ENCODE measurements at places on chromosomes 3 and 15. TPM values are rescaled to one million over a fixed set of nuclear protein-coding genes. Genes with fewer than 3 reads are reported as not detected.

- H3K27ac ChIP-seq: no peak overlapping the region
- no peak overlapping the region for H3K4me3 ChIP-seq
- peaks cover 3% of the 10 kb centered on the region for H3K27me3 ChIP-seq
- no peak for DNase-seq
- peaks cover 36% of the 10 kb centered on the region for H3K4me1 ChIP-seq
Measured at GRCh38 chr3:72744330-72744729, 103.9 kb downstream of the SHQ1 start.

The TUSC7 gene
- not detected for total RNA-seq

DNA sequence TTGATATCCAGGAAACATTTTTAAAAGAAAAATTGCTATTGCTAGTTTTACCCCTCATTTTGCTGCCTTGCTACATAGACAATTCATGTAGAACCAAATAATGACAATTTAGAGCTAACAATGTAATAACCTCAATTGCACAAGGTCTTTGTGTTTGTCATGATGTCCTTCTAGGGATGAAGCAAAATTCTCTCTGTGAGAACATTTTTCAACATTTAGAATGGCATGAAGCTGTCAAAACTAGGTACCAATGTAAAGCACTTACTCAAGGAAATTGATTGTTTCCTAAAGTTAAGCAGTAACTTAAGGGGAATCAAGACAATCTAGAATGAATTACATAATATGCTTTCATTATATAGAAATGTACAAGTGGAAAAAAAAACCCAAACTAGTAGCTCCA lies 7.9 kb upstream of the FGF7 start:
- H3K27ac ChIP-seq: no peak overlapping the region
- no peak overlapping the region for H3K4me3 ChIP-seq
- no peaks in the 10 kb centered on the region for H3K36me3 ChIP-seq
- H3K4me1 ChIP-seq: no peaks in the 10 kb centered on the region
- no peak for DNase-seq

GRCh38 chr15:80442728-80443403 lies 38.7 kb downstream of the ARNT2 start:
- H3K4me3 ChIP-seq: no peak overlapping the region
- no peaks in the 10 kb centered on the region for H3K36me3 ChIP-seq
- no peak overlapping the region for H3K27ac ChIP-seq
- peaks cover 7% of the 10 kb centered on the region for H3K4me1 ChIP-seq
- DNase-seq: no peak
- peaks cover 2% of the 10 kb centered on the region for H3K27me3 ChIP-seq

DNA sequence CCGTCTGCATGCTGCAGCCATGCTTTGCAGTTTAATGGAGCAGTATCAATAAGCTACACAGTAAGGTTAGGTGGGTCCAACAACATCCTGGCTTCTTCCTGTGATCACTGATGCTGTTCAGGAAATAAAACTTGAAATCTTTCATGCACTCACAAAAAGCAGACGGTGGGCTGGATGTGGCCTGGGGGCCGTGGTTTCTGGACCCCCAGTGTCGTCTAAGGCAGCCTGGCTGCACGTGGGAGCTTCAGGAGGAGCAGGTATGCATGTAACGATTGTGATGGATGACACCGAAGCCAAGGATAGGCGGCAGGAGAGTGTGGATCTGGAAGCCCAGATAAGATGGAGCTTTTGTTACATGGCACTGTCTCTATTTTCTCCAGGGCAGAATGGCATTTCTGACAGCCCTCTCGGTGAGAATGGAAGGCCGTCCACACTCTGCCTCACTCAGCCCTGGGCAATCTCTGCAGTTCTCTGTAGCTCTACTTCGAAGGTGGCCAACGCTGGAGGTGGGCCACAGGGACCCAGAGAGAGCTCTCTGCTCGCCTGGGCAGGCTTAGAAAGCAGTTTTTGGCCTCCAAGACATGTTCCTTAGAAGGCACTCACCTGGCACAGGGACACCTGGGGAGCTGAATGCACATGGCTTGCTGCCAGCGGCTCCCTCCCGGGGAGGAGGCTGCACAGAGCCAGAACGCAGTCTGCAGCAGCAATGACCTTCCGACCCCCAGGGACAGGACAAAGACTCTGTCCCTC lies 46.4 kb upstream of the IQSEC1 start:
- H3K27ac ChIP-seq: no peak overlapping the region
- no peak for DNase-seq
- H3K36me3 ChIP-seq: no peaks in the 10 kb centered on the region

DNA sequence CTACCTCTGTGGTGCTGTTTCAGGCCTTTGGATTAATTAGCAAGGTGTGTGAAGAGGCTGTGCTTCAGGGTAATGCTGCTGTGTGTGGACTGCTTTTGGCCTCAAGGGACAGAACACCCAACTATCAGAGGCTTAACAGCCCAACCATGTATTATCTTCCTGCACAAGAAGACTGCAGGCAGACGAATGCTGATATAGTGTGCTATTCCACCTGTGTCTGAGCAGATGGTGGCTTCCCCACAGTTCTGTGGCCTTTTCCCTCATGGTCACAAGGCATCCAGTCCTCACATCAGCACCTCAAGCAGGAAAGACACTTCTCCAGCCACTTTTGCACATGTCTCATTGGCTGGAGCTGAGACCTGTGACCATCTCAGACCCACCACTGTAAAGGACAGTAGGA lies 76.6 kb downstream of the CHCHD6 start:
- no peaks in the 10 kb centered on the region for H3K36me3 ChIP-seq
- H3K27ac ChIP-seq: no peak overlapping the region

DNA sequence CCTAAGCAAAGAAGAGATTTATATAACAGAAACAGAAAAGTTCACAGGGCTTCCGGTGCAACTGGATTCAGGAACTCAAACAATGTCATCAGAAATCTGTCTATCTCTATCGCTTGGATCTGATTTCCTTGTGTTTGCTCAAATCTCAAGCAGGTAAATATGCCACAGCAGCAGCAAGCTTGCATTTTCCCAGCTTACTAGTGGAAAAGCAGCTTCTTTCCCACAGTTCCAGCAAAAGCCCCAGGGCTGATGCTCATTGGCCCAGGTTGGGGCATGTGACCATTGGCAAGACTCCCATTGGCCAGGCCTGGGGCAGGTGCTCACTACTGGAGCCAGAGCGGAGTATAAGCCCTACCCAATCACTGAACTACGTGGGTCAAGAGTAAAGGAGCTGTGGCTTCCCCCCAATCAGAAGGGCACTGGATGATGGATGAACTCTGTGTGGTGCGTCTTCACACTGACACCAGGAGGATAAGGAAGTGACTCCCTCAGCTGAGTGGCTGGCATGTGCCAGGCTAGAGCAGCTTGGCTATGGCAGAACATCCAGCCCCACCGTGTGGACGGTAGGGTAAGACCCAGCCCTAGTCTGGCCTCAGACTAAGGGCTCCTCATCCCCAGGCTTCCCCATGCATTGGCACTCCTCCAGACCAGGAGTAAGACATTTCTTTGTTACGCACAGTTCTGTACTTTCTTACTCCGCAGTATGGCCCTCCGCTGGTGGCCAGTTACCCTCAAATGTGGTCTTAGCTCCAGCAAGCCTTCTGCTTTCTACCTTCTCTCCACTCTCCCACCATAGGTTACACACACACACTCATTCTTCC lies 13.1 kb upstream of the VIPR1 start:
- H3K27ac ChIP-seq: no peak overlapping the region
- peaks cover 25% of the 10 kb centered on the region for H3K4me1 ChIP-seq
- no peak for DNase-seq
- H3K27me3 ChIP-seq: peaks cover 4% of the 10 kb centered on the region
- H3K4me3 ChIP-seq: no peak overlapping the region

- H3K27ac ChIP-seq: no peak overlapping the region
- no peak for DNase-seq
- no peaks in the 10 kb centered on the region for H3K36me3 ChIP-seq
- no peaks in the 10 kb centered on the region for H3K4me1 ChIP-seq
- H3K27me3 ChIP-seq: peaks cover 2% of the 10 kb centered on the region
- no peak overlapping the region for H3K4me3 ChIP-seq
Measured at GRCh38 chr3:16536996-16537395, 23.5 kb upstream of the RFTN1 start.

DNA sequence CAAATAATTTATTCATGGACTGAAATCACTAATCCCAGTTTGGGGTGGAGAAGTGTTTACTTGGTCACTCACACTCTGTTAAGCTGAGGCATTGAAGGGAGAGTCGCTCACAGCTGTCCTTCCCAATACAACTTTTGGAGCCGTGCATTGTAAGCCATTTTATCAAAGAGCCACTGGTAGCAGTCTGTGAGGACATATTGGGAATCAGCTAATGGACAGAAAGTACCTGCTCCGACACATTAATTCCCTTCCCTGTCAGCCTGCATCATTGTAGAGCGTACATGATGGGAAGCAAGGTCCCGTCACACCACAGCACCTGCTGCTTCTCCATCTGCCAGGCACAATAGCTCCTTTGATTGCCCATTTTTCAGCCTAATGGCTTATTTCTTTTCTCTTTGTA lies 643.2 kb downstream of the SQOR start:
- H3K4me1 ChIP-seq: no peaks in the 10 kb centered on the region
- no peak overlapping the region for H3K4me3 ChIP-seq
- no peak for DNase-seq
- H3K27me3 ChIP-seq: no peaks in the 10 kb centered on the region
- no peaks in the 10 kb centered on the region for H3K36me3 ChIP-seq

GRCh38 chr3:123843668-123844067 lies 40.5 kb downstream of the MYLK start:
- H3K27me3 ChIP-seq: peaks cover 2% of the 10 kb centered on the region
- H3K4me1 ChIP-seq: peaks cover 7% of the 10 kb centered on the region
- no peaks in the 10 kb centered on the region for H3K36me3 ChIP-seq

- H3K27ac ChIP-seq: no peak overlapping the region
- H3K4me3 ChIP-seq: no peak overlapping the region
- peaks cover 5% of the 10 kb centered on the region for H3K4me1 ChIP-seq
- no peaks in the 10 kb centered on the region for H3K27me3 ChIP-seq
- H3K36me3 ChIP-seq: no peaks in the 10 kb centered on the region
- no peak for DNase-seq
Measured at GRCh38 chr15:68482246-68482645, 50.3 kb upstream of the ITGA11 start.

The FBXL22 gene
- total RNA-seq: 0.31 TPM

- no peaks in the 10 kb centered on the region for H3K36me3 ChIP-seq
- H3K27ac ChIP-seq: no peak overlapping the region
- H3K4me1 ChIP-seq: peaks cover 9% of the 10 kb centered on the region
- no peak overlapping the region for H3K4me3 ChIP-seq
- H3K27me3 ChIP-seq: no peaks in the 10 kb centered on the region
- peak; percentile 66 for DNase-seq
Measured at GRCh38 chr3:88219138-88219792, 69.5 kb downstream of the C3orf38 start.

- peaks cover 9% of the 10 kb centered on the region for H3K27me3 ChIP-seq
- H3K27ac ChIP-seq: no peak overlapping the region
- no peak overlapping the region for H3K4me3 ChIP-seq
- no peak for DNase-seq
- no peaks in the 10 kb centered on the region for H3K36me3 ChIP-seq
Measured at GRCh38 chr3:42476225-42477125, 26.0 kb upstream of the VIPR1 start.

DNA sequence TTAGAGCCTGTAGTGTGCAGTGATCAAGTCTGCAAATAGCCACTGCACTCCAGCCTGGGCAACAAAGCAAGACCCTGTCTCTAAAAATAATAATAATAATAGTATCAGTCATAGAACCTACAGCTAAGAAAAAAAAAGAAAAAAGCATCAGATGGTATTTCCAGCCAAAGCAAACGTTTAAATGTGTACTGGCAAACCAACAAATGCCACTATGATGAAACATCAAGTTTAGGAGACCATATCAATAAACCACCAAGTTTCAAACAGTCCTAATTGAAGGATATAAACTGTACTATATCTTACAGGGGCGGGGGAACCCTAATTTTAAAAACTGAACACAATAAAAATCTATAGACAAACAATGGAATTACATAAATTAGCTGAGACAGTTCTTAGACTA lies 6.4 kb downstream of the UBP1 start:
- no peak overlapping the region for H3K4me3 ChIP-seq
- no peaks in the 10 kb centered on the region for H3K27me3 ChIP-seq
- H3K27ac ChIP-seq: no peak overlapping the region
- peaks cover under 1% of the 10 kb centered on the region for H3K36me3 ChIP-seq
- H3K4me1 ChIP-seq: peaks cover 27% of the 10 kb centered on the region
- DNase-seq: no peak

- no peak overlapping the region for H3K27ac ChIP-seq
- DNase-seq: no peak
- no peak overlapping the region for H3K4me3 ChIP-seq
- H3K27me3 ChIP-seq: peaks cover 4% of the 10 kb centered on the region
- H3K4me1 ChIP-seq: no peaks in the 10 kb centered on the region
- H3K36me3 ChIP-seq: peaks cover 8% of the 10 kb centered on the region
Measured at GRCh38 chr3:28028554-28028953, 212.9 kb upstream of the CMC1 start.
